Frontal cortex (tissue), 4 donors: ENCODE measurements at places on chromosomes 5 and 9.

DNA sequence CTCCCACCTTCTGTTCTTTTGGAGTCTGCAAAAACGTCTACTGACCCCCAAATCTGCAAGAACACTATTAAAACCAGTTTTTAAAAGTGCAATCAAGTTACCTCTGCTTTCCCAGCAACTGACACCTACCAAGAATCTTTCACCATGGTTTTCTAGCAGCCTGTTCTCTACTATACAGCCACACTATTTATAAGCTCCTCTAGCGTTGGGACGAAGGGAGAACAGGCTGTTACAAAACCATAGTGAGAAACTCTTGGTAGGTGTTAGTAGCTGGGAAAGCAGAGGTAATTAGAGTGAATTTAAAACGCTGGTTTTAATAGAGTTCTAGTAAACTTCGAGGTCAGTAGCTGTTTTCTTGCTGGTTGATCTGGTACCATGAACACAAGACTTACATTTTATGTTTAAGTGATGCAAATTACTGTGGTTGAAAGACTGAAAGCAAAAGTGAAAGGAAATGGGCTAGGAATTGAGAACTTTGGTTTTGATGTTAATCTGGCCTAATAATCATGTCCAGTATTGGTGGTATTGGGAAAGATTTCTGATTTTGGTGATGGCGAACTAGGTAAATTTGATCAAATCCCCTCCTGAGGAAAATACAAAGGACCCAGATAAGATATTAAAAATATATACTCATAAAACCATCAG lies 5.3 kb downstream of the MROH2B start:
- DNase-seq = no peak

DNA sequence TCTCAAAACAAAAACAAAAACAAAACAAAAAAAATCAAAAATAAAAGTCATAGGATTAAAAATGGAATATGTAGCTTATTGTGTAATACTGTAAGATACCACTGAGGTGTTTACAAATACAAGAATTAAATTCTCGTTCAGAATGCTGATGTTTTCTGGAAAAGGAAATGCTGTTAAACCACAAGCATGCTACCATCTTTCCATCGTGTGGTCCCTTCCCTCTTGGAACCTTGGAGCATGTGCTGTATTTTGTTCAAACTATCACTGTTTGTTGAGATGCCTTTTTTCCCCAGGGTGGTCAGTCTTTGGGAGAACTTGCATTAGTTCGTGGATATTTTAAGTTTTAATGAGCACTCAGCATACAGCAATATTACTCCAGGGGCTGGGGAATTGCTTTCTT lies 39.7 kb downstream of the SUB1 start:
- DNase-seq = no peak

DNA sequence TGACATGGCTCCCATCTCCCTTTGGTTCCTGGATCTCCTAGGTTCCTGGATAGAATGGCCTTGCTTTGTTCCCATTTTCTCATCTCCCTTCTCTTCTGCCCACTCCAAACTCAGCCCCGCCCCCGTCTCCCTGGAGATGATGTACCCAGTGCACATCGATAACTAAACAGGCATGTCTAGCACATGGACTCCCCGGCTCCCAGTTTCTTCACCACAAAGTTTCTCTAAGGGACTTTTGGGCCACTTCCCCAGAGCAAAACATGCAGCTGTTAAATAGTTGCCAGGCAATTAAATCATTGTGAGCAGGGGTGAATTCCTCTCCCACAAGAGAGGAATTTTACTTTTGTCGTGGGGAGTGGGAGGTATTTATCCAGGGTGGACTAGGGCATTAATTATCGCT lies 259.0 kb downstream of the GADD45G start:
- no peak for DNase-seq

DNA sequence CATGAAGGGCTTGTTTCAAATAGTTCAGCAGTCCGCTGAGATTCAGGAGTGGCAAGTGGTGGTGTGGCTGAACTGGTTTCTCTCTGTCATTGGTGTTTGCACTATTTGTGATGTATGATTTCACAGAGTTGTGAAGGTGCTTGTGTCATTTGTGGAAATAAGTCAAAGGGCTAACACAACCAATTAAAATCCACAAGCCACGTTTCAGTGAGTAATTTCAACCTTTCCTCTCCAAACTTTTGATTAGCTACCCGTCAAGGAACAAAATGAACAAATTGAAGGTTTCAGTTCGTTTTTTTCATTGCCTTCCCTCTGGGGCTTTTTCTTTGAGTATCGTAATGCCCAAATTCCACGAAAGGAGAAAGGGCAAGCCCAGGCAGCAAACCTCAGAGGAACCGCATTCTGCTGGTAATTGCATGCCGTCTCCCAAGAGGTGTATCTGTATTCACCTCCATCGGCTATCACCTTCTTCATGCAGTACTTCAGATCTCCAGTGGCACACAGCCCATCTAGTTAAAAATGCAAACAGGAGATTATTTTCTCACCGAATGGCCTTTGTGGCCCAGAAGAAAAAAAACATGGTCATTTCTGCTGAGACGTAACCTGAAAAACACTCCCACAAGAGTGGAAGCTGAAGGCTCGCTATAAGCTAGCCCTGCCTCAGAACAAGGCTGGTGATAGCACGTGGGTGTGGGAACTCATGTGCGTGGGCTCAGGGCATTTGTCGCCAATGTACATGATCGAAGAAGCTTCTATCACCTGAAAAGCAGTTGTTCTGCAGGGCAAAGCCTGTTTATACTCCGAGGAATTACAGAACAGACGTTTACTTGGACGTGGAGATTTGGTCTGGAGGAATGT lies 197.1 kb downstream of the NR3C1 start:
- DNase-seq = no peak

- no peak for DNase-seq
Observed at GRCh38 chr5:13866792-13867191, 77.7 kb downstream of the DNAH5 start.

- no peak for DNase-seq
Observed at GRCh38 chr9:37290940-37291485, 131.5 kb upstream of the GRHPR start.

GRCh38 chr5:472076-472655 lies 29.2 kb downstream of the EXOC3 start:
- DNase-seq = no peak

GRCh38 chr5:93349613-93350012 lies 231.4 kb downstream of the NR2F1-AS1 start:
- no peak for DNase-seq

- no peak for DNase-seq
Observed at GRCh38 chr9:95045751-95046150, 271.8 kb downstream of the FANCC start.

DNA sequence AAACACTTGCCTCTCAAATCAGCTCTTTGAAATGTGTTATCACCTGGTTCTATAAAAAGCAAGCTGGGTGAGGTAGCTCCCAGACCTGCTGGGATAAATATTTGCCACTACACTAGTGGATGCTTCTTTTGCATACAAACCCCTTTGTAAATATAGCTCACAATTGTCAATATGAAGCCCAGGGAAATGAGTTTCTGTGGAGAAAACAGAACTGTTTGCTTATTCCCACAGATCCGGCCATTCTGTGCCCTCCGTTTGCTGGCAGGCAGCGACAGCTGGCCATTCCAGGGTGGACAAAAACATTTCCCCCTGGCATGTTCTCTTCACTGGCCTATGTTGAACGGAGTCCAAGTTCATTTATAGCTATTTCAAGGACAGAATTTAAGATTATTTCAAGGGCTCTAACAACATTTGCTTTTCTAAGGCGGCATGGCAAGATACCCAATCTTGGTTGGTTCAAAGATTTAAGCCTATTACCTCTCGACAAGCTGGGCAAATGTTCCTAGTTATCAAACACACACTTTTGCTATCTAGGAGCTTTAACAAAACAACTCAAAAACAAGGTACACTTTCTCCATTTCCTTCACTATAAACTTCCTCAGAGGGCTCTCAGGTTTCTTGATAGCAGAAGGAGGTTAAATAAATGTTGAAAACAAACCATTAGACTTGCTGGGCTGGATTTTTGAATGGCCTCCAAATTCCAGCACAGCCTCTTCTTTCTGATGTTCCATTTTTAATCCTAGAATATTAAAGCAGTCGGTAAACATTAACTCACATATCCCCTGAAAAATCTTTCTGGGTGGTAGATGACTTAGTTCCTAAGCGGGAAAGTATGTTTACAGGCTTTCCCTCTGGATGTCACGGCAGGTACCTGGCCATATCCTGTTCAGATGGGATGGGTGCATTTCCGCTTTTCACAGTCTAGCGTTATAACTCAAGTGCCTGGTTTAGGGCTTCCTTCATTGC lies 332.3 kb downstream of the PLK2 start:
- no peak for DNase-seq

DNA sequence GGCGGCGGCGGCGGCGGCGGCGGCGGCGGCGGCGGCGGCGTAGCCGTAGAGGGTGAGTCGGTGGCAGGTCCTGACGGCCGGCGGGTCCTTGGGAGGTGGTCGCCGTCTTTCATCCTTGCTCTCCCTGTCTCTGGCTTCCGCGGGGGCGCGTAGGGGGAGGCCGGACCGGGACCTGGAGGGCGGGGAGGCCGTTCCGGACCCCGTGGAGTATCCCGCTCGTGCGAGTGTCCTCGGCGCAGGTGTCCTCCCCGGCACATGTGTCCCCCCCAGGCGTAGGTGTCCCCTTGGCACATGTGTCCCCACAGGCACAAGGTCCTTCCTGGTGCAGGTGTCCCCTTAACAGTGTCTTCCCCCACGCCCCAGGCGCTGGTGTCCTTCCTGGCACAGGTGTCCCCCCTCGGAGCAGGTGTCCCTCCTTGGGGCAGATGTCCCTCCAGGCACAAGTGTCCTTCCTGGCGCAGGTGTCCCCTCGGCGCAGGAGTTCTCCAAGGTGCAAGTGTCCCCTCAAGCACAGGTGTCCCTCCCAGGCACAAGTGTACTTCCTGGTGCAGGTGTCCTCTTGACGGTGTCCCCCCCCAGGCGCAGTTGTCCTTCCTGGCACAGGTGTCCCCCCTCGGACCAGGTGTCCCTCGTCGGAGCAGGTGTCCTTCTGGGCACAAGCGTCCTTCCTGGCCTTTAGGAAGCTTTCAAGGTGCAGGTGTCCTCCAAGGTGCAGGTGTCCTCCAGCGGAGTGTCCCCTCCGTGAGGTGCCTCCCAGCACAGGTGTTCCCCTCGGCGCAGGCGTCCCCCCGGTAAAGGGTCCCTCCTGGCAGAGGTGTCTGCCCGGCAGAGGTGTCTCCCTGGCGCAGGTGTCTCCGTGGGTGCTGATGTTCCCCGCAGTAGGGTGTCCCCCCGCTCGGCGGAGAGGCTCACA lies 519 bp downstream of the EXOC3 start:
- no peak for DNase-seq

DNA sequence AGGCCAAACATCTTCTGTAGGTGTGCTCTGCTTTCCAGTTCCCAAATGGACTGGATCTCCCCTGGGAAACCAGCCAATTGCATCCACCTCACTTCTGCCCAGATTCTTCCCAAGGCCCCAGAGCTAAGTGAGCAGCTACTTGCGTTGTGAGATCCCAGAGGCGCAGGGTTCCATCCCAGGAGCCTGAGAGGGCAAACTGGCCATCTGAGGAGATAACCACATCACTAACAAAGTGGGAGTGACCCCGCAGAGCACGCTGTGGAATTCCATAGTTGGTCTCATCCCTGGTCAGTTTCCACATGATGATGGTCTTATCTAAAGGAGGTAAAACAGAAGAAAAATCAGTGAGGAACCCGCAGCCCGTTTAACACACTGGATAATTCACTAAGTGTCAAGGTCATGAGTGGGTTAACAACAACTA lies 1.7 kb downstream of the RACK1 start:
- DNase-seq = no peak

DNA sequence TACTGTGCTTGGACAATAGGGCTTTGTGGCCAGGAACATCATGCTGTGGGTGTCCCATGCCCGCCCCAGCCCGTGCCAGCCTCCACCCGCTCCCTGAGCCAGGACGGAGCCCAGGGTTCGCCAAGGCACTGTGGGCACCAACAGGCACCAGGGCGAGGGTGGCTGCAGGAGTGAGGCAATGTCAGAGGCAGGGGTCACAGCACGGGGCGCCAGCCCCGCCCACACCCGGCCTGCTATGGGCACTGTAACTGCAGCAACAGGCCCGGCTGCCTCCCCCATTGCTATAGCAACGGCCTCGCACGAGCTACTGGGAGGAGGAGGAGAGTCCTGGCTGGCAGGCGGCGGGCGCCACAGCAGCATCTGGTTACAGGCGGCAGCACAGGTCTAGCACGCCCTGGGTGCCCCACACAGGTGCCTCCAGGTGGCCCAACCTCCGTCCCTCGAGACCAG lies 2.5 kb downstream of the ABCA2 start:
- DNase-seq = peak; percentile 56

GRCh38 chr5:175797521-175798038 lies 73.8 kb upstream of the CPLX2 start:
- peak; percentile 33 for DNase-seq

DNA sequence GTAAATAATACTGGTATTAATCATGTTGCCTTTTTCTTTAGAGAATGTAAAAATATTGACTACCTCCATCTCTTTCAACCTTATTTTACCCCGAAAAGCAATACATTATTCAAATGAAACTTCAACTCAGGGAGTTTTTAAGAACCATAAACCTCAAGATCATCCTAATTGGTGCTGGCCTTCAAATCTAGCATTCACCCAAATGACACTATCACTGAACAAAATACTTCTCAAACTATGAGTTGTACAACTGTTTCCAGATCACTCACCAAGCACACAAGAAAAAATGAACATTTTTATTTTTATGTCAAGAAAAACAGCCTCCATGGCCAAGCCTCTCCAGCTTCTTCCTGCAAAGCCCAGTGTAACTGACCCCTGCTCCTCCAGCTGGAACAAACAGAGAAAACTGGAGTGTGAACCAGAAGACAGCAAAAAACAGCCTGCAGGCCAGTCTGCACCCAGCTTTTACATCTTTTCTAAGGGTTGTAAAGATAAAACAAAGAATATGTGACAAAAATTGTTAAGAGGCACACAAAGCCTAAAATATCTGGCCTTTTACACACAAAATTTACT lies 21.2 kb downstream of the AUH start:
- no peak for DNase-seq

GRCh38 chr5:10480237-10480985 lies 38.7 kb downstream of the ROPN1L start:
- no peak for DNase-seq

GRCh38 chr5:168770036-168770498 lies 190.9 kb upstream of the PANK3 start:
- DNase-seq = no peak
